ENCODE measurements at places on chromosomes 3 and 15.

GRCh38 chr3:99407257-99407656, 231.1 kb upstream of the COL8A1 start:
- no peak for DNase-seq

DNA sequence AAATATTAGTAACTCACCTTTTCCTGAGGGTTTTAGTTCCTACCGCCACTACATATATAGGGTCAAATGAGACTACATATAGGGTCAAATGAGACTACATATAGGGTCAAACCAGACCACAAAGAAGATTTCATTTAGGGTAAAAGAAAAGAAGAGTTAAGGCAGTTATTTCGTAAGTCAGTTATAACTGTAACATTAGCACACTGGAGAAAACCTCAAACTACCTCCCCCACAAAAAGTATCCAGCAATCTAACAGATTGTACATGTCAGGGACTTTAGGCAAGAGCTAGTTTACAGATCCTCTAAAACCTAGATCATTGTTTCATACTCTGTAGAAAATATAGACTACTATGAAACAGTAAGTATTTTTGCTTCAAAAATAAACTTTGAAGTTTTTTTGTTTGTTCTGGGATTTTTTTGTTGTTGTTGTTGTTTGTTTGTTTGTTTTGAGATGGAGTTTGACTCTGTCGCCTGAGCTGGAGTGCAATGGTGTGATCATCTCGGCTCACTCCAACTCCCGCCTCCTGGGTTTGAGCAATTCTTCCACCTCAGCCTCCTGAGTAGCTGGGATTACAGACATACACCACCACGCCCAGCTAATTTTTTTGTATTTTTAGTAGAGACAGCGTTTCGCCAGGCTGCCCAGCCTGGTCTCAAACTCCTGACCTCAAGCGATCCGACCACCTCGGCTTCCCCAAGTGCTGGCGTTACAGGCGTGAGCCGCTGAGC, 92.4 kb upstream of the CGNL1 start:
- no peak for DNase-seq

GRCh38 chr3:114450008-114450596, 156.3 kb downstream of the TIGIT start:
- DNase-seq, result no peak

GRCh38 chr3:156140001-156140595, 19.7 kb downstream of the KCNAB1 start:
- DNase-seq, result no peak

DNA sequence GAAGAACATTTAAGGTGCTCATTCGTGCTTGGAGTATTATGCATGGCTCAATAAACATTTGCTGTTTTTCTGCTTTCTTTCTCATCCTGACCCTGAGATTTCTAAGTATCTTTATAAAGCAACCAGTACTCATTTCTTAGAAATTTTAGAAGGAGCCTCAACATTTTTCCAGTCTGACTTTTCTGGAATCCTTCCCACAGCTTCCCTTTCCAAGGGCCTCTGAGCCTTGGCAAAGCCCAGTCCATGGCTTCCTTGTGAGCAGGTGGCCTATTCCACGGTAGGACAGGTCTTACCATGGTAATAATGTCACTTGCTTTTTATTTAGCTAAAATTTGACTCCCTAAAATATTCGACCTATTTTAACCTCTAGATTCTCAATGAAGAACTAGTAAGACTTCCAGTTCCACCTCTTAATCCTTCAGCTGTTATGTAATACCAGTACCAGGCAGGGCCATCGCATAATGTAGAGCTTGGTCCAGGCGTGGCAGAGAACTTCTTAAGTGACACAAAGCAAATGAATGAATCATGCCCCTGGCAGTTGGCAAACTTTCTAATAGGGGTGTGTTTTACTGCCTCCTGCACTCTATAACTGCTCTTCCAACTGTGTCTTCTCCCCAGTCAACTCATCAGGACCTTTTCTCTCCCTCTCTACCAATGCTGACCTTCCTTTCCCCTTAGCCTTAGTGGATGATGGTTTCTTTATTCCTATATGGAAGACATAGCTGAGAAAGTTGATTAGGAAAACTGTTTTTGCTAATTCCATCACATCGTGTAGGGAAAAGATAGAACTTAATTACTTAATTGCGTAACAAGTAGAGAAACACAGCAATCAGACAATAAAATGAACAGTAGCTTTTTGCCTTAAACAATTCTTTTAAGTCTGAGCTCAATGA, 894 bp upstream of the TM4SF4 start:
- no peak for DNase-seq

- no peak for DNase-seq
Measured at GRCh38 chr3:32423534-32423933, 31.9 kb downstream of the CMTM7 start.

DNA sequence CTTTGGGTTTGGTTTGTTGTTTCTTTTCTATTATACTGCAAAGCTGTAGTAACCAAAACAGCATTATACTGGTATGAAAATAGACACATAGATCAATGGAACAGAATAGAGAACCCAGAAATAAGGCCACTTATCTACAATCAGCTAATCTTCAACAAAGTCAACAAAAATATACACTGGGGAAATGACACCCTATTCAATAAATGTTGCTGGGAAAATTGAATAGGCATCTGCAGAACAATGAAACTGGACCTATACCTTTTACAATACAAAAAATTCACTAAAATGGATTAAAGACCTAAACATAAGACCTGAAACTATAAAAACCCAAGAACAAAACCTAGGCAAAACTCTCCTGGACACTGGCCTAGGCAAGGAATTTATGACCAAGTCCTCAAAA, 52.9 kb downstream of the TLNRD1 start:
- DNase-seq, result no peak

DNA sequence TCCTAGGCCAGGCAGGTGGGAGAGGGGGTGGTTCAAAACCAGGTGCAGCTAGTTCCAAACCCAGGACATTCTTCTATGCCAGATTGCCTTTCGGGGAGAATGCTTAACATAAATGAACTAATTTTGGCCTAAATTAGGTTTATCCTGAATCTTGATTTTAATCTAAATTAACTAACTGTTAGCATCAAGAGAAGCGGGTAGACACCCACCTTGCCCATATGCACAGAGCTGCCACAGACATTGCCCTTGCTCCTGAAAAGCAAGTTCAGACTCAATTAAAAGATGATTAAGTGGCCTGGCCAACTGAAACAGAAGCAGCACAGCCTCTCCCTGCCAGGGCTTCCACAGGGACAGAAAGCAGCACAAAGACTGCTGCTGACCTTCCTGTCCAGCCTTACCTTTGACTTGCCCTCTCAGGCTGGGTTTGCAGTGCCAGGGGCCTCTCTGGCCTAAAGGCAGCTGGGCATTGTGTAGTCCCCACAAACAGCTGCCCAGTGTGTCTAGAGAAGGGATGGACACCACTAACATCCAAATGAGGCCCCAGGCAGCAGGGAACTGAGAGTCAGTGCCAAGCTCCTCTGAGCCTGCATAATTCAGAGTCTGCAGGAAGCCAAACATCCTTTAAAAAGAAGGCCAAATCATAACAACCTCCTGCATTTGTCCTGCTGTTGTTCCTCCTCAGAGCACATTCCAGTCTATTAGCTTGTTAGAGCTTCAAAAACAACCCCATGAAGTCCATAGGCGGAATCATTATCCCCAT, 15.4 kb upstream of the OXTR start:
- DNase-seq, result no peak

DNA sequence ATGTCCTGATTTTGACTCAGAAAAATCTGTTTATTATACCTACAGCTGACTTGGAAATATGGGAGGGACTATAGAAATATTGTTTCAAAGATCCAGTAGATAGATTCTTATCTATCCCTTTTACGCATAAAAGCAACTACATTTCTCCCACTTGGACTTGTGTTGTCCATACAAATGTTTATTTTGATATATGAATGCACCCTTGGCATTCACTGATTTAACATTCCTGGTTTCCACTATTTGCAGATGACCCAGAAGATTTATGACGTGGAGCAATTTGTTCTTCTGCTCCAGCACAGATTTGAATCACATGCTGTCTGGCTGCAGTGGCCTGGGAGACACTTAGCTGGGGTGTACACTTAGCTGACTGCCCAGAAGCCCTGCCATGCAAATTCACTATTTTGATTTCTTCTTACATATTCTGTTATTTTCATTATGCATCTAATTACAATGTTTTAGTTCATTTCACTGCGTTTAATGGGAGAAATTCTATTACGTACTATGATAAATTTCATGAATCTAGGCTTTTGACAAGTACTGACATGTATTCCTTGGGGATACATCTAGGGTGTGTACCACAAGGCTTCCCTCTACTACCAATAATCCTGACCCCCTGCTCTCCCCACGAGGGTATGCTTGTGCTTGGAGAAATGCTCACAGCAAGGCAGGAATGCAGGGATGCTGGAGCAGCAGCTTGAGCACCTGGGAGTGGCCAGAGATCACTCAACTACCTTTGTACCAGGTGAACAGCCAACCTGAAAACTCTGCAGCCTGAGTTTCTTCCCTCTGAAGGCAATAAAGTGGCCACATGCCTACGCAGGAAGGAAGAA, 223.6 kb upstream of the TBL1XR1 start:
- DNase-seq, result no peak

- no peak for DNase-seq
Measured at GRCh38 chr15:90606641-90607040, 76.9 kb downstream of the CRTC3 start.

GRCh38 chr3:7357101-7357500, 496.2 kb downstream of the GRM7 start:
- no peak for DNase-seq

DNA sequence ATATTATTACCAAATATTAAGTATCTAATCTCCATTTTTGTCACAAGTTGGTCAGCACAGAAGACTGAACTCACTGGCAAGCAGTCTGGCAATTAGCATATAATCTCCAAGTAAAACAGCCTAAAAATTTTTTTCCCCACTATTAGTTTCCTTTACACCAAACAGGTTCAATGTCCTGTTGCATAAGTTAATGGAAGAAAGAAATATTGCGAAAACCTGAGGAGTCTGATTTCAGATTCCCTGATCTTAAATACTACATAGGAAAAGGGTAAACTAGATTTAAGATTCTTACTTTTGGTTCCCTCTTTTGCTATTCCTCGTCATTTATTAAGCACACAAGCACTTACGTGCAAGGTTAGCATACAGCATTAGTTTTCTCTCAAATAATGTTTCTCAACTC, 133.2 kb upstream of the PLXND1 start:
- no peak for DNase-seq

- DNase-seq, result peak; percentile 63
Measured at GRCh38 chr3:133927540-133928066, 31.9 kb upstream of the RAB6B start.

DNA sequence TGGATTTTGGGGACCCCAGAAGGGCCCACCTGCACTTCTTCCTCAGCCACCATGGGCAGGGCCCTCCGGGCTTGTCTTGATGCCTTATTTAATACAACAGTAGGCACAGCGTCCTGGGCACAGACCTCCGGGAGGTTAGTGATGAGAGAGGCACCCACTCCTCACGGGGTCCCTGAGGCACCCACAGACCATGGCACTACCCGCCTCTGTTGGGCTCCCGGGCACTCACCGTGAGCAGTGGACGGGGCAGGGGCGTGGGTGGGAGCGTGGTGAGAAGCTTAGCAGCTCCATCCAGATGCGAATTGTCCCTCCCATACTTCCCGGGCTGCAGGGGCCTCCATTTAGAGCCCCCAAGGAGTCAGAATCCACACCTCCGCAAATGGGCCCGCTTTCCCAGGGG, 317 bp upstream of the MESP2 start:
- no peak for DNase-seq

DNA sequence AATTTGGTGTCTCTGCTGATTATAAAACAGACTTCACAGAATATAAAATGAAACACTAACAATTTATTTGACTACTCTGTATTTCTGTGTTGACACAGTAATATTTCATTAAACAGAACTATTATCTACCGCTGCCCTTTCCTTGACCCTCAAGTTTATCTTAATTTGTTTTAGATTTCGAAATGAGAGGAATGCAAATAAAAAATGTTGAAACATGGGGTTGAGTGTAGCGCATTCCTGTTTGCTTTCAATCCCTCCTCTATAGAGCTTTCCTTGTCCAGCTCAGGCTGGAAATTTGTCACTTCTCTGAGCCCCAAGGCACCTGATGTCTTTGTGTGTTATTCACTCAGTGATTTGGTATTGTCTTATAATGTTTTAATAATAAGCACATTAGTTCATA, 550.2 kb downstream of the ZBBX start:
- no peak for DNase-seq

DNA sequence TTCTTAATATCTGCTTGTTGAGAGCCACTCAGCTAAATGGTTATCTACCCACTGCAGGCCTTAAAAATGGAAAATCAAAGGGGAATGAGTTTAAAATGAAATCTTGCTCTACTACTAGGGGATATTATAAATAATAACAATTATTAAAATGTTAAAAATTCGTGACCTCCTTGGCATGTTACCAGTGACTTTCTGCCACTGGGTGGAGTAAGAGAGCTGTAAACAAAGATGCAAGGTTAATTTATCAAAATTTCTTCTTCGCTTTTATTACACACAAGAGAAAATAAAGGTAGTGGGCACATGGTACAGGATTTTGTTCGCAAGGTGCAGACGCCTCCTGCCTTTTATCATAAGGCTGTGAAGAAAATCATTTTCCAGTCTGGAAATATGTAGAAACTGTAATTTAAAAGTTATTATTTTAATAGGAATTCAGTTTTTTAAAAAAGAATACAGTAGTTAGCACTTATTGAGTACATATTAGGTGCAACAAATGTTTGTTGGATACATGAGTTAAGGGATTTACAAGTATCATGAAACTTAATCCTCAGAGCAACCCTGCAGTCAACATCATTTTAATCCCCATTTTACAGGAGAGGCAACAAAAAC, 272.6 kb downstream of the SUCLG2 start:
- DNase-seq, result no peak

GRCh38 chr3:15007681-15008141, 57.4 kb downstream of the MRPS25 start:
- no peak for DNase-seq

- no peak for DNase-seq
Measured at GRCh38 chr15:66763186-66764071, 61.4 kb downstream of the SMAD6 start.

DNA sequence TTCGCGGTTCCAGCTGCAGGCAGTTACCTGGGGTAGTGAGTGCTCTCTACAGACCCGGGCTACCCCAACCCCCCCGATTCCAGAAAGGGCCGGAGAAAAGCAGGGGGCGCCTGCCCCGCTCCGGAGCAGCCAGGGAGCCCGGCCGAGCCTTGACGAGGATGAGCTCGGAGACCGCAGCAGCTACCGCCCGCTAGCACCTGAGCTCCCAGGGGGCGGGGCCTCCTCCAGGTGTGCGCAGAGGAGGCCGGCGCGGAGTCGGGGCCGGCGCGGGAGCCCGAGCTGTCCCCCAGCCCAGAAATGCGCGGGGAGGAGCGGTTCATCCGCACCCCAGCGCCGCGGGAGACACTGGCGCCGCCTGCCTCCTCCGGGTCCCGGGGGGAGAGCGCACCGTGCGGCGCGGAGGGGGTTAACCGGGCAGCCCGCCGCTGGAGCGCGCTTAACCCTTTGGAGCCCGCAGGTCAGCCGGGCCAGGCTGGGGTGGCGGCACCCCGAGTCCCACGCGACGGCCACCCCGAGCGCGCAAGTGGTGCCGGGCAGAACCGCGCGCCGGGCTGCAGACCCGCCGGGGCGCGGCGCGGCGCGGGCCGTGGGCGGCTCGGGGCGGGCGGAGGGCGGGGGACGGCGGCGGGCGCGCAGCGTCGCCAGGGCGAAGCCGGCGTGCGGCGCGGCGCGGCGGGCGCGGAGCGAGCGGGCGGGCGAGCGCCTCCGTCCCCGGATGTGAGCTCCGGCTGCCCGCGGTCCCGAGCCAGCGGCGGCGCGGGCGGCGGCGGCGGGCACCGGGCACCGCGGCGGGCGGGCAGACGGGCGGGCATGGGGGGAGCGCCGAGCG, at the start of gene CACNA1D:
TSS of gene CACNA1D (plus strand) at position 649 of the 829 bp plus-strand sequence. CDS start 556 bp downstream, outside the sequence.
- DNase-seq, result no peak
